ENCODE measurements at places on chromosomes 16 and 17. TPM values are rescaled to one million over a fixed set of nuclear protein-coding genes. Genes with fewer than 3 reads are reported as not detected.

ZNF785 gene
- polyA plus RNA-seq: 20.4 TPM

- DNase-seq: no peak
Observed at GRCh38 chr16:68700831-68701230, 36.3 kb upstream of the CDH1 start.

DNA sequence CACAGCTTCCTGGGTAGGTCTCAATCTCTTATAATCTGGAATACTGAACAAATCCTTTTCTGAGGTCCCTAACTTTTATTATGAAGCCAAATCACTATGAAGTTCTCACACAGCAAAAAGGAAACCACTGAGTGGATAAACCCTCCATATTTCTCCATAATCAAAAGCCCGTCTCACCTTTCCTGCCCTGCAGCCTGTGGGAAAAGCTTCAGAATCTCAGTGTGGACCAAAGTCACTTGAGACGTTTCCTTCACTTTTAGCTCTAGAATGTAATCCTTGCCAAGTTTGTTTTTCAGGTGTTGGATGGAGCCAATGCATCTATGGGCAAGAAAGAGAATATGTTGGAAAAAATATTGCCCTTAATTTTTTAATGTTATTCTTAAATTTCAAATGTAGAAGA is 22.0 kb upstream of the ABCA9 start:
- DNase-seq: no peak

NPW gene
- polyA plus RNA-seq: 5.4 TPM

GRCh38 chr17:36117505-36118382 is 14.1 kb downstream of the CCL4 start:
- DNase-seq: no peak

- DNase-seq: no peak
Observed at GRCh38 chr17:2921443-2921842, 125.2 kb downstream of the RAP1GAP2 start.

WNT9B gene
- 10.4 TPM for polyA plus RNA-seq

GRCh38 chr17:72342061-72342460 is 221.2 kb downstream of the SOX9 start:
- DNase-seq: no peak

GRCh38 chr17:69064001-69064400 is 3.3 kb upstream of the ABCA9 start:
- DNase-seq: no peak

RPTOR gene
- 21.9 TPM for polyA plus RNA-seq

DNA sequence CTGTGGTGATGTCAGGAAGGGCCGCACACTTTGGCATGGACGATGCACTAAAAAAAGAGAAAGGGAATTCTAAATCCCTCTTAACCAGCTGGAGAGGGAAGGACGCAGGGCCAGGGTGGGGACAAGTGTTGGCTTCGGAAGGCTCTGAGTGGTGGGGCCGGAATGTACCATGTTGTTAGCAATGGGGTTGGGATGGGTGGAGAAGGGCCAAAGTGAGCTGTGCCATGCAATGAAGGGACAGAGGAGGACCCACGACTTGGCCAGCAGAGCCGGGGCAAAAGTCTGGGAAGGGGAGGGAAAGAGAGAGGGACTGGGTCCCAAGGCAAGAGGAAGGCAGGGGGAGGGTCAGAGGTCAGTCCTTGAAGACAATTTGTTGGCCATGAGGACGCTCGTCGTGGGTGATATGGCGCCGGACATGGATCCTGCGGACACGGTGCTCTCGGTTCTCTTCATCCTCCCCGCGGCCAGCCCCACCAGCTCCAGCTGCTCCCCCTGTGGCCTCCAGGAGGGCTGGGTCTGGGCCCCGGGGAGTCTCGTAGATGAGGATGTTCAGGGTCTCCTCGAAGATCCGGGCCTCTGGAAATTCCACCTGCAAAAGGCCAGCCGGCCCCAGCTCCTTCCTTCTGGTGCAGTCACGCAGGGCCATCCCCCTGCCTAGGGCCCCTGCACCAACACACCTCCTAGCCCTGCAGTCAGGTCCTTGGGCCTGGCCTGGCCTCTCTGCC is 6.4 kb downstream of the ASPHD1 start:
- DNase-seq: no peak

SLC16A13 gene
- polyA plus RNA-seq: 3.6 TPM

TNP2 gene
- not detected for polyA plus RNA-seq

GRCh38 chr16:47143677-47144558 is at the start of gene NETO2:
Gene NETO2, minus strand, starts transcription at chr16:47143945. Its CDS starts 333 bp downstream, at chr16:47143612.
- DNase-seq: peak; percentile 31

DNA sequence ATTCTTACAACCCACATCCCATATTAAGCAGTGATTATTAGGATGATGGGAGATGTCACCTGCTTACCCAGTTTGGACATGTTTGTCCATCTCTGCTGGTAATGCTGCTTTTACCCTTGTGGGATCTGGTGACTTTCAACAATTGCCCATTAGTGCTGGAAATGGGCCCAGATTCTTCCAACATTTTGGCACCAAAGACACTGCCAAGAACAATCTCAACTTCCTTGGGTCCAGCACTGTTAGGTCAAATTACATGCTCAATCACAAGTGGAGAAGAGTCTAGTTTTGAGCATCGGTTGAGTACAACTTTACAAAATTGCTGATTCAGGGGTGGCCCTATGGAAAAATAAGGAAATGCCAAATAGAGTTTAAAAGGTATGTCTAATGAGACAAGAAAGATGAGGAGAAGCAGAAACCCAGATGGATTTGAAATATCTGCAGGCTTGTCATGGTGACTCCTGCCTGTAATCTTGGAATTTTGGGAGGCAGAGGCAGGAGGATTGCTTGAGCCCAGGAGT is 13.0 kb upstream of the ZFP3 start:
- no peak for DNase-seq

- DNase-seq: no peak
Observed at GRCh38 chr16:9139965-9140364, 48.5 kb downstream of the HAPSTR1 start.

GRCh38 chr17:27597188-27597580 is 33.8 kb upstream of the LGALS9 start:
- DNase-seq: no peak

DNA sequence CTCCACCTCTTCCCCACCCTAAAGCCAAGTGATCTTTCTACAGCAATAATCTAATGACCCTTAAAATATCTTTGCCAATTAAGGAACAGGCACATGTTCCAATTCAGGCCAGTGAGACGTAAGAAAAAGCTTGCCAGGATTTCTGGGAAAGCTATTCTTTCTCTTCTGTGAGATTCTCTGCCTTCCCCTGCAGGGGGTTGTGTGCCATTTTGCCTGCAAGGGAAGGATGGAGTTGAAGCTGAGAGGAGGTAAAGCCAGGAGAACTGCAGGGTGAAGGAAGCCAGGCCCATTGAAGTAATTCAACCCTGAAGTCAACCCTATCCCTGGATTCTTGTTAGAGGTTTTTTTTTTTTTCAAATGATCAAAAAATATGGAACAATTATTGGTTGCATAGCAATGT is 9.0 kb upstream of the LPO start:
- DNase-seq: no peak

GLP2R gene
- polyA plus RNA-seq: not detected

DNA sequence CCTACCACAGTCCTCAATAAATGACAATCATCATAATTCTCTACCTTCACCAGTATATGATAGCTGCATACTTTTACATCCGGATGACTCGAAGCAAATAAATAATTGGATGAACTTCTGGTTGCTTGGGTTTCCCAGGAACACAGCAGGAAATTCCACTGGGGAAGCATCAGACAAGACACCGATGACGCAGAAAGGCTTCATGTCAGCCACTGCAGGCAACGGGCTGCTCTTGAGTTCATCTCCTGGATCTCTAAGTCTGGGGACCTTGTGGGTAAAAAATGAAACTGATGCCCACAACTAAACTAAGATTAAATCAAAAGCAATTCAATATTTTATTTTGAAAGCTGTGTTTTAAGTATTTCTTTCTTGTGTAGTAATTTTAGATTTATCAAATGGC is 472.1 kb upstream of the C16orf82 start:
- DNase-seq: no peak

DNA sequence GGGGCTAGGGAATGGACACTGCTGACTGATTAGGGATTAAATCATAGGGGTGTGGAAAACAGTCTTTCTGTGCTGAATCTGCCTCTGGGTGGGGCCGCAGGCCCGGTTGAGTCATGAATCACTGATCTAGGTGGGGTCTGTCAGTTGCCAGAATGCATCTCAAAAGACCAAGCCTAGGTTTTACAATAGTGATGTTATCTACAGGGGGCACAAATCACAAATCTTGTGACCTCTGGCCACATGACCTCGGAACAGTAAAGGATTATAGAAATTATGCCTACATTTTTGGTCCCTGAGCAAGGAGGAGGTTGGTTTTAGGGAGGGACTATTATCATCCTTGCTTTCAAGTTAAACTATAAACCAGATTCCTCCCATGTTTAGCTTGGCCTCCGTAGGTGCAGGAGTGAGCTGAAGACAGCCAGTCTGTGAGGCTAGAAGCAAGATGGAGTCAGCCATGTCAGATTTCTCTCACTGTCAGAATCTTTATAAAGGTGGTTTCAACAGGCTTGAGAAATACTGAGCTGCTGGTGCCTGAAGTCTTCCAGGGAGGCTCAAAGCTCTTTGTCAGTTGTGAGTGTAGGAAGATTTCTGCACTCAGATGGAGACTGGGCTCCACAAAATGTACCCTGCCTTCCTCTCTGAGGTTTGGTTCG is 12.9 kb downstream of the GNGT2 start:
- DNase-seq: no peak

COPZ2 gene
- polyA plus RNA-seq: 19.5 TPM

SDR42E1 gene
- 11.2 TPM for polyA plus RNA-seq

DNA sequence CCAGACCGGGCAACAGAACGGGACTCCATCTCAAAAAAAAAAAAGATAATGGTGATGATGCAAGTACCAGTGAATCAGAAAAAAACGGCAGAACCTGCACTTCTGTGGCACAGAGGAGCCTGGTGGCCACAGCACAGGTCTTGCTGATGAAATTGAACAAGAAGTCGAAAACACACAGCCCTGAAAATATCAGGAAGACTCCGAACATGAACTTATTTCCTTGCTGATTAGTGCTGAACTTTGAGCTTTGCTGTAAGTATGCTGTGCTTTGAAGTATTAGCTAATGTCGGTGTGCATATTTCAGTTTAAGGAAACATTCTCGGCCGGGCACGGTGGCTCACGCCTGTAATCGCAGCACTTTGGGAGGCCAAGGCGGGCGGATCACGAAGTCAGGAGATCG is 10.9 kb upstream of the MYO15B start:
- no peak for DNase-seq

- no peak for DNase-seq
Observed at GRCh38 chr16:56294014-56294413, 102.7 kb downstream of the GNAO1 start.

DNA sequence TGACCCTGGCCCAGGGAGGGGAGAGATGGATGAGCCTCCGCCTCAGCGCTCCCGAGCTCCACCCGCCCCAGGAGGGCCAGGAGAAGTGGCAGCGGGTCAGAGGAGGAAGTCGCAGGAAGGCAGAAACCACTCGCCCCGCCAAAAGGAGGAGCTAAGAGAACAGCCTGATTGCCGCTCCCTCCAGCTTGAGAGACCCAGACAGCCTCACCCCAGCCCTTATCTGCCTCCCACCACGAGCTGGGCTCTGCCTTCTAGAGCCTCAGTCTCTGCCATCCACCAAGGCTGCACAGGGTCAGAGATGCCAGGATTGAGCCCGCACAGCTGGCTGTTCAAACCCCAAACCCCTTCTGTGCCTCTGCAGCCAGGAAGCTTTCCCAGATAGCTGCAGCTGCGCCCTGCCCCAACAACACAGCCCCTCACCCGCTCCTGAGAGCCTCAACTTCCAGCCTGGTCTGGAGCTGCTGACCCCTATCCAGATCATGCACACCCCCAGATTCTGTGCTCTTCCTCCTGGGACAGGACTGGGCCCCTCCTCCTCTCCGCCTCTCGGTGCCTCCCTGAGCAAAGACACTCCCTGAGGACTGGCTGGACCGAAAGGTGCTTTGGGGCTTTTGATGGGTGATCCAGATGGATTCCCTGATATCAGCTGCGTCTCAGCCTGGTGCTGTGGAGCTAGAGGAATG is 1.0 kb upstream of the ATP2A3 start:
- DNase-seq: no peak

GRCh38 chr17:49260817-49261291 is 30.3 kb upstream of the PHOSPHO1 start:
- DNase-seq: no peak

- DNase-seq: no peak
Observed at GRCh38 chr16:57648125-57648524, 19.7 kb downstream of the ADGRG1 start.
